OCI-LY7 (cell line): ENCODE measurements at places on chromosomes 11 and 22. TPM values are rescaled to one million over a fixed set of nuclear protein-coding genes. Genes with fewer than 3 reads are reported as not detected.

ROBO4 gene
- total RNA-seq = not detected in 2 replicates

OR8D4 gene
- not detected in 2 replicates for total RNA-seq

CYB561A3 gene
- total RNA-seq = 58.2 and 63.8 TPM in 2 replicates

LZTR1 gene
- total RNA-seq = 54.9 and 61.8 TPM in 2 replicates

SEZ6L gene
- not detected in 2 replicates for total RNA-seq

FADS3 gene
- 103 and 143 TPM in 2 replicates for total RNA-seq

SCUBE2 gene
- not detected in 2 replicates for total RNA-seq

PTH gene
- total RNA-seq = not detected in 2 replicates

C11orf97 gene
- not detected in 2 replicates for total RNA-seq

XRCC6 gene
- total RNA-seq = 374 and 426 TPM in 2 replicates

FOLR1 gene
- not detected in 2 replicates for total RNA-seq

KIAA0930 gene
- 85.3 and 93.9 TPM in 2 replicates for total RNA-seq

ASCL2 gene
- not detected in 2 replicates for total RNA-seq

LDLRAD3 gene
- not detected in 2 replicates for total RNA-seq

C11orf52 gene
- total RNA-seq = not detected in 2 replicates

OR5A1 gene
- not detected in 2 replicates for total RNA-seq

SNU13 gene
- 246 and 253 TPM in 2 replicates for total RNA-seq

ZDHHC8 gene
- 9.6 and 16.7 TPM in 2 replicates for total RNA-seq

IFT27 gene
- 50.0 and 53.9 TPM in 2 replicates for total RNA-seq

PDGFD gene
- 6.0 and 8.8 TPM in 2 replicates for total RNA-seq

SCARF2 gene
- total RNA-seq = 2.2 and 3.2 TPM in 2 replicates

C11orf21 gene
- total RNA-seq = 1.9 and 2.5 TPM in 2 replicates

OR8A1 gene
- not detected in 2 replicates for total RNA-seq

OR8K3 gene
- not detected in 2 replicates for total RNA-seq

C11orf65 gene
- 2.0 and 3.4 TPM in 2 replicates for total RNA-seq

GAB4 gene
- not detected in 2 replicates for total RNA-seq

CCDC116 gene
- total RNA-seq = 3.1 and 3.5 TPM in 2 replicates

EFCAB6 gene
- not detected in 2 replicates for total RNA-seq

UPK3A gene
- total RNA-seq = not detected in 2 replicates

OR6A2 gene
- 2.2 and 2.4 TPM in 2 replicates for total RNA-seq

POTEH gene
- 0.96 and 1.2 TPM in 2 replicates for total RNA-seq

VPS37C gene
- 12.8 and 13.3 TPM in 2 replicates for total RNA-seq

MYRF gene
- total RNA-seq = 0.98 and 1.1 TPM in 2 replicates

CDC42EP2 gene
- total RNA-seq = 1.7 and 3.9 TPM in 2 replicates

DEUP1 gene
- not detected in 2 replicates for total RNA-seq

NRXN2 gene
- 1.6 and 3.3 TPM in 2 replicates for total RNA-seq

APOL6 gene
- total RNA-seq = 22.0 and 22.1 TPM in 2 replicates

SH3BP1 gene
- total RNA-seq = 44.4 and 48.4 TPM in 2 replicates

SEC14L6 gene
- total RNA-seq = not detected in 2 replicates

HORMAD2 gene
- not detected in 2 replicates for total RNA-seq

TMPRSS13 gene
- 0.85 and 1.1 TPM in 2 replicates for total RNA-seq

MPZL3 gene
- 5.8 and 6.9 TPM in 2 replicates for total RNA-seq

TRPM5 gene
- not detected in 2 replicates for total RNA-seq

SVIP gene
- not detected in 2 replicates for total RNA-seq

TMEM191B gene
- 0.50 and 2.4 TPM in 2 replicates for total RNA-seq

SLC7A4 gene
- not detected in 2 replicates for total RNA-seq

AMPD3 gene
- 17.0 and 25.6 TPM in 2 replicates for total RNA-seq

STX5 gene
- 41.0 and 47.5 TPM in 2 replicates for total RNA-seq

HBB gene
- not detected in 2 replicates for total RNA-seq

GRM5 gene
- not detected in 2 replicates for total RNA-seq

DMC1 gene
- total RNA-seq = 40.6 and 60.8 TPM in 2 replicates

KCNJ5 gene
- not detected in 2 replicates for total RNA-seq
